ENCODE measurements at places on chromosomes 2 and 18.

GRCh38 chr2:47193607-47194006, 38.5 kb upstream of the STPG4 start:
- no peak for DNase-seq

GRCh38 chr2:224404796-224405195, 2.9 kb upstream of the FAM124B start:
- DNase-seq: no peak

GRCh38 chr2:226862623-226863022, 26.8 kb downstream of the RHBDD1 start:
- DNase-seq: no peak

- no peak for DNase-seq
Observed at GRCh38 chr2:111189106-111189505, 68.4 kb downstream of the BCL2L11 start.

DNA sequence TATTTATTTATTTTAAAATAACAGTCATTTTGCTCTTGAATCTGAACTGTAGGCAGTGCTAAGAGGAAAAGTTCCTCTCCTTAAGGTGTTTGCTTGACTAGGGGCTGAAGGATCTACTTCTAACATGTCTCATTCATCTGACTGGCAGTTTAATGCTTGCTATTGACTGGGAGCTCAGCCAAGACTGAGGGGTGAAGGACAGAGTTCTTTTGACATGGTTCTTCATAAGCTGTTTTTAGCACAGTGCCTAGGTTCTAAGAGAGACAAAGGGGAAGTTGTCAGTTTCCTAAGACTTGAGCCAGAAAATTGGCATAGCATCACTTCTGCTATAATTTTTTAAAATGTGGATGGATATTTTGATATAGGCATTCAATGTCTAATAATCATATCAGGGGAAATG, 73.0 kb downstream of the COMMD1 start:
- no peak for DNase-seq

DNA sequence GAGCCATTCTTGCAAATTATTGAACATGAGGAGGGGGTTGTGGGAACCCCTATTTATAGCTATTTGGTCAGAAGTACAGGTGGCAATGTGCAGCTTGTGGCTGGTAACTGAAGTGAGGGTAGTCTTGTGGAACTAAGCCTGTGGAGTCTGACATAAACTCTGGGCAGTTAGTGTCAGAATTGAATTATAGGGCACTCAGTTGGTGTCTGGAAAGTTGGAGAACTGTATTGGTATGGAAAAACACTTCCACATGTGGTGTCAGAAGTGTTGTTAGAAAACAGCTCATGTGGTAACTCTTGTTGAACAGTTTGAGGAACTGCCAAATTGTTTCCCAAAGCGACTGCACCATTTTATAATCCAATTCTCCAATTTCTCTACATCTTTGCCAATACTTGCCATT, 7.5 kb downstream of the RALBP1 start:
- no peak for DNase-seq

DNA sequence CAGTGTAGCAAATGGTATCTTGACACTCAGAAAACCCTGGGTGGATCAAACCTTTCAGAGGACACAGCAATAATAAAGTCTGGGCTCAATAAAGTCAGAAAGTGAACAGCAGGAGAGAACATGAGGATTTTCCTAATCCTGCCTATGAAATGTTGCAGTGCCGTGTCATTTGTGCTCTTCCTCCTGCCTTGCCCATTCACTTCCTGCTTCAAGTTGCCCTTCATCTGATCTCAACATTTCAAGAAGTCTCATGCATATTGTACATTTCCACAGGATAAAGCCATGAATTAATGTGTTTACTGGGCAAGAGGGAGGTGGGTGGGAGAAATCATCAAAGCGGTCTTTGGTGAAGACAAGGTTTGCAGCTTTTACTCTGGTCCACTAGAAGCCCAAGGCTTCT, 51.1 kb upstream of the STPG4 start:
- DNase-seq: no peak

DNA sequence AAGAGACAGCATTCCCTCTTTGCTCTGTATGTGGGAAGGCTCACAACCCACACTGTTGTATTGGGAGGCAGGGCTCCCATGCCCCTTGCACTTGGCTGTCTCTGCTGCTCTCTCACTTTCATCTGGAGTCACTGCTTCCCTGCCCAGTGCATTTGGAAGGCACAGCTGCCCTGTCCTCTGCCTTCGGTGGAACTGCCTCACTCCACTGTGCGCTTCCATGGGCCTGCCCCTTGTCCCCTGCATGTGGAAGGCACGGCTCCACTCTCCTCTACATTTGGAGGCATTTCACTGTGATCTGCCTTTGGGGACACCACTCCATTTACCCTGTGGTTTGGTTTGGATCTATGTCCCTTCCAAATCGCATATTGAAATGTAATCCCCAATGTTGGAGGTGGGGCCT, 9.1 kb upstream of the PROM2 start:
- DNase-seq: no peak

GRCh38 chr2:119862127-119862889, 102.6 kb downstream of the PTPN4 start:
- no peak for DNase-seq

Data from HS-5 (cell line).